Posterior vena cava (tissue), 2 donors: ENCODE measurements at places on chromosomes 2 and 18. TPM values are rescaled to one million over a fixed set of nuclear protein-coding genes. Genes with fewer than 3 reads are reported as not detected.

The IL36A gene
- total RNA-seq, result not detected

DNA sequence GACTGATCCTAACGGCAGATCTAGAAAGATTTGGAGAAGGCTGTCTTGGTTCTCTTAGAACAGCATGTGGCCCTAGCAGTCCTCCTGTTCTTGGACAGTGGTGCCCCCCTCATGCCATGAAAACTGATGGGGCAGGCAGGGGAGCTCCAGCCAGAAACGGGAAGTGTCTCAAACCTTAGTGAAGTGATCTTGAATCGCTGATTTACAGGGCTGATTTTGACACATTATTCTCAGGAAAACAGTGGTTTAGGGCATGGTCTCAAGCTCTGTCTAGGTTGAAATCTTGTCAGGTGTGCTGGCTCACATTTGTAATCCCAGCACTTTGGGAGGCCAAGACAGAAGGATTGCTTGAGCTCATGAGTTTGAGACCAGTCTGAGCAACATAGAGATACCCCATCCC lies 37.8 kb downstream of the SRSF7 start:
- DNase-seq, result no peak

DNA sequence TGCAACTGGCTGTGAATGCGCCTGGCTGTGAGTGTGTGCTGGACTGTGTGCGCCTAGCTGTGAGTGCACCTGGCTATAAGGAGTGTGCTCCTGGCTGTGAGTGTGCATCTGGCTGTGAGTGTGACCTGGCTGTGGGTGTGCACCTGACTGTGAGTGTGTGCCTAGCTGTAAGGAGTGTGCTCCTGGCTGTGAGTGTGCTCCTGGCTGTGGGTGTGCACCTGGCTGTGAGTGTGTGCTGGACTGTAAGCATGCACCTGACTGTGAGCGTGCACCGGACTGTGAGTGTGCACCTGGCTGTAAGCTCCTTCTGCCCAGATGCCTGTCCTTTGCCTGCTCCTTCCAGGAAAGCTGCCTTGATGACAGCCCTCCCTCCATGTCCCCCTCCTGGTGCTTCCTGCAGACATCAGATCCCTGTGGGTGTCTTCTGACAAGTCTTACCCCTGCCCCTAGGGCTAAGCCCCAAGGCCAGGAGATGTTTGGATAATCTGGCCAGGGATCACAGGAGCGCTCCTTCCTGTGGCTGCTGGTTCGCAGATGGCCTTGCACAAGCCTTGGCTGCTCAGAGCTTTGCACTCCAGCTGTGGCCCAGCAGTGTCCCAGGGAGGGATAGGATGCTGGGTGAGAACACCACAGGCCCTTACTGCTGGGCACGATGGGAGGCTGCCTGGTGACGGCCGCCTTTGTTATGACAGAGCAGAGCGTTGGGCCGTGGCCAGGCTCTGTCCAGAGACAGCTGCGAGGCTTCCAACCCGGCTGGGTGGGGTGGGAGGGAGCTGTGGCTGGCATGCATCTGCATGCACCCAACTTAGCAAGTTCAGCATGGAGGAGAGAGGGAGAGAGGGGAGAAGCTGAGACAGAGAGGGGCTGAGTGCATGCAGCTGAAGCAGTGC lies 89.9 kb downstream of the GLI2 start:
- peak; percentile 79 for DNase-seq

GRCh38 chr2:129192841-129193253 lies 786.6 kb upstream of the RAB6C start:
- DNase-seq, result no peak

DNA sequence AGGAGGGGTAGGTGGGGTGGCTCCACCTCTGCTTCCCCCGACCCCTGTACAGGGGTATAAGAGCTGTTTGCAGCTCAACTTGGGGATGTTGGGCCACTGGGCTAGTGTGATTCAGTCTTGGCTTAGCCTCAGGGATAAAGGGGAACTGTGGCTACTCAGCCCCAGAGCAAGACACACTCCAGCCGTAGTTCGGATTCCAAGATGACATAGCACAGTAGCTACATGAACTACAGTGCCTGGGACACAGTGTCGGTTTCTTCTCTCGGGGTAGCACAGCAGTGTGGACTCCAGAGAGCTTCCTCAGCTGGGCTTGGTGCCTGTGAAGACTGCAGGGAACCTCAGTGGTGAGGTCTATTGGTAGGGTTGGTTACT lies 21.1 kb downstream of the CARF start:
- DNase-seq, result no peak

GRCh38 chr2:159174759-159175158 lies 111.7 kb downstream of the WDSUB1 start:
- DNase-seq, result no peak
